ENCODE measurements at places on chromosomes 11 and 22. TPM values are rescaled to one million over a fixed set of nuclear protein-coding genes. Genes with fewer than 3 reads are reported as not detected.

SCGB2A2 gene
- total RNA-seq = not detected

DNA sequence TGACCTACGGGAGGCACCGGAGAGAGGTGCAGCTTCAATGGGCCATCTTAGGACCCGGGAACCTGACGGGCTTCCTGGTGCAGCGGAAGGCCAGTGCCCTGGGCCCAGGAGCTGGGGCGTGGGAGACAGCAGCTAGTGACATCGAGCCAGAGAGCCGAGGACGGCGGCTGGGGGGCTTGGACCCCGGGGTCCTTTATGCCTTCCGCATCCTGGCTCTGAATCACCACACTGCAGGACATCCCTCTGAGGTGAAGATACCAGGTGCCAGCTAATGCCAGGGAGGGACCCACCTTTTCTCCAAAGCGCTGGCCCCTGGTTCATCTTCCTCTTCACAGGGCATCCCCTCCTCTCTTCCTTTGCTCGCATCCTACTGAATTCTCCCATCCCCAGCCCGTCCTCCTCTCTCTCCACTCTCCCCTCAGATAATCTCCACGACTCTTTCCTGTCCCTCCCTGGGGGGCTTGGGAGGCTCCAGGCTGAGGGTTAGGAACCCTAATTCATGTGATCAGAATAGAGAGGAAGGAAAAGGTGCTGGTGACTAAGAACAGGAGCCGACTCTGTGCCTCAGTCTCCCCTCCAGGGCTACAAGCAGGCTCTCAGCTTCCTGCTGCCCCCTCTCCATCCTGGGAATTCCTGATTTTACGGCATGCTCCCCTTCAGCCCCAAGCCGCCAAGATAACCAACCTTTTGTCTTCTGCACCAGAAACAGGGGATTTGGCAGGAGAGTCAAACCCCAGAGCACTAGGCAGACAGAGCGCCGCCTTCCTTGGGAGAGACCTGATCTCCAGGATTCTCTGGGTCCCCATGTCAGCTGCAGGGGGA, 8.5 kb downstream of the VSIG10L2 start:
- peaks cover 6% of the 10 kb centered on the region for H3K4me1 ChIP-seq
- H3K36me3 ChIP-seq = no peaks in the 10 kb centered on the region
- no peak overlapping the region for H3K27ac ChIP-seq
- no peaks in the 10 kb centered on the region for H3K27me3 ChIP-seq
- no peak overlapping the region for H3K4me3 ChIP-seq

RAB38 gene
- 13.8 TPM for total RNA-seq

- H3K27me3 ChIP-seq = no peaks in the 10 kb centered on the region
- no peak for DNase-seq
- no peak overlapping the region for H3K4me3 ChIP-seq
- H3K27ac ChIP-seq = no peak overlapping the region
- no peaks in the 10 kb centered on the region for H3K4me1 ChIP-seq
Measured at GRCh38 chr22:28703436-28703835, 23.8 kb upstream of the TTC28 start.

DNA sequence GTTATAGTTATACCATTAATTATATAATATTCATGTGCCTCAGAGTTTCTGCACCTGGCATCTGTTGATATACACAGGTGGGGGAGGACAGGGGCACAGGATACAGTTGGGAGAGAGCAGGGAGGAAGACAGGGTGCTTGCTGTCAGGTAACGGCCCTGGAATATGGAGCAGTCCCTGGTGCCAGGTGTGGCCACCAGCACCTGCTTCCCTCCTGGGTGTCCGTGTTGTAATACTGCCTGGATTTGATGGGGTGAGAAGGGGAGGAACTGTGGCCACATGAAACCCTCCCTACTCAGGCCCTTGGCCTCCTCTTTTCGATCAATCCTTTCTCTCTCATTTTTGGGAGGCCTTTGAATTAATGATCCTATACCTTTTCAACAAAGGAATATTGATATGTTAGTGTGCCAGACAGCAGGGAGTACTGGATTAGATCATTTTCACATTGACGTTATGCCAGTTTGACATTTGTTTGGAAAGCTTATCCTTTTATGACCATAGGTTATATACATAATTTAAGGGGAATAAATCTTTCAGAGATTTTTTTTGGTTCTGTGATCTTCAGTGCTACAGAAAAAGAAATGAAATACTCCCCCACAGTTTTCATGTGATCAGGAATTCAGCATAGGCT, 88.6 kb downstream of the TEAD1 start:
- no peaks in the 10 kb centered on the region for H3K27me3 ChIP-seq
- H3K27ac ChIP-seq = no peak overlapping the region
- no peaks in the 10 kb centered on the region for H3K36me3 ChIP-seq
- no peak overlapping the region for H3K4me3 ChIP-seq

F2 gene
- 79.7 TPM for total RNA-seq

LDHAL6A gene
- total RNA-seq = not detected

SLC35E4 gene
- 1.4 TPM for total RNA-seq

- H3K27me3 ChIP-seq = no peaks in the 10 kb centered on the region
- H3K4me1 ChIP-seq = peaks cover 15% of the 10 kb centered on the region
- no peak overlapping the region for H3K27ac ChIP-seq
Measured at GRCh38 chr22:32587449-32587848, 112.8 kb downstream of the FBXO7 start.

DNA sequence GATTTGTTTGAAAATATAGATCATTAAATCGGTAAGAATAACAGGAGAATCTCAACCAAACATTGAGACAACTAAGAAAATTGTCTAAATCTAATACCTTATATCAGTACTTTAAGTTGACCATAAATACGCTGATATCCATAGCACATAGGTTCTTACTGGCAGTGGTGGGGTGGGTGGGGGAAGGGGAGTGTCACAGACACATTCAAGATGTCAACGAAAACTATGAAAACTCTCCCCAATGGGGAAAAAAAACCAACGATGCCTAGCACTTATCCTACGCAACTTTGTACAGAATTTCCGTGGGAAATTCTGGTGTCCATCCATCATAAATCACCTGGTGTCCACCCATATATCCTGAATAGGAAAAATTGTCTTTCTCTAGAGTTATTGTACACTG, 6.2 kb downstream of the GRAP2 start:
- H3K4me3 ChIP-seq = no peak overlapping the region
- no peaks in the 10 kb centered on the region for H3K36me3 ChIP-seq
- peaks cover 7% of the 10 kb centered on the region for H3K27me3 ChIP-seq
- no peak for DNase-seq

SOX6 gene
- 75.7 TPM for total RNA-seq

DNA sequence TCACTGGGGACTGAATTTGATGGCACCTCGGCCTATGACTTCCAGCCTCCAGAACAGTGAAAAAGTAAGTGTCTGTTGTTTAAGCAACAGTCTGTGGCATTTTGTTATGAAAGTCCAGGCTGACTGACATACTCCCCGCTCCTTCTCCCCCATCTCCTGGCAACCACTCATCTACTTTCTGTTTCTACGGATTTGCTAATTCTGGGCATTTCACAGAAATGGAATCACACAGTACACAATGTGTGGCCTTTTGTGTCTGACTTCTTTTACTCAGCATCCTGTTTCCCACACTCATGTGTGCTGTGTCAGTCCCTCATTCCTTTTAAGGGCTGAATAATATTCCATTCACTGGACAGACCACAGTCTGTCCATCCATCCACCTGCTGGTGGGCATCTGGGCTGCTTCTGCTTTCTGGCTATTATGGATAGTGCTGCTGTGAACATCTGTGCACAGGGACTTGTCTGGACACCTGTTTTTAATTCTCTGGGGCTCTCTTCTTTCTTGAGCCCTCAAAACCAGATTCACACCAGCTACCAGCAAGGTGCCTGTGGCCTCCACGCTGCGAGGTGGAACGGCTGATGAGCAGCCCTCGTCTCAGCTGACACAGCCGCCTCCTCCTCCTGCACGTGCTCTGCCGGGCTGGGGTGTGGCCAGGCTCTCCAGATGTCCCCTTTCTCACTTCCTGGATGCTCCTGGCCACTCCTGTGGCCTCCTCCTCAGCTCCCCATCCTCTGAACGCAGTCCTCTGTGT, 333.1 kb downstream of the CTTN start:
- no peak for DNase-seq
- H3K27ac ChIP-seq = no peak overlapping the region
- no peak overlapping the region for H3K4me3 ChIP-seq
- no peaks in the 10 kb centered on the region for H3K36me3 ChIP-seq
- H3K4me1 ChIP-seq = no peaks in the 10 kb centered on the region

MOGAT2 gene
- total RNA-seq = 3.2 TPM
